CD4-positive, CD25-positive, alpha-beta regulatory T cell (primary cell): ENCODE measurements at places on chromosomes 16 and 17. TPM values are rescaled to one million over a fixed set of nuclear protein-coding genes. Genes with fewer than 3 reads are reported as not detected.

The HEATR9 gene
- not detected for total RNA-seq

The ADAM11 gene
- 0.35 TPM for total RNA-seq

The GPR142 gene
- total RNA-seq, result not detected

The EVI2B gene
- total RNA-seq, result 132 TPM

The RBL2 gene
- total RNA-seq, result 208 TPM

The ITGAX gene
- total RNA-seq, result 1.9 TPM

The FN3K gene
- 2.0 TPM for total RNA-seq

The CCDC200 gene
- total RNA-seq, result not detected

DNA sequence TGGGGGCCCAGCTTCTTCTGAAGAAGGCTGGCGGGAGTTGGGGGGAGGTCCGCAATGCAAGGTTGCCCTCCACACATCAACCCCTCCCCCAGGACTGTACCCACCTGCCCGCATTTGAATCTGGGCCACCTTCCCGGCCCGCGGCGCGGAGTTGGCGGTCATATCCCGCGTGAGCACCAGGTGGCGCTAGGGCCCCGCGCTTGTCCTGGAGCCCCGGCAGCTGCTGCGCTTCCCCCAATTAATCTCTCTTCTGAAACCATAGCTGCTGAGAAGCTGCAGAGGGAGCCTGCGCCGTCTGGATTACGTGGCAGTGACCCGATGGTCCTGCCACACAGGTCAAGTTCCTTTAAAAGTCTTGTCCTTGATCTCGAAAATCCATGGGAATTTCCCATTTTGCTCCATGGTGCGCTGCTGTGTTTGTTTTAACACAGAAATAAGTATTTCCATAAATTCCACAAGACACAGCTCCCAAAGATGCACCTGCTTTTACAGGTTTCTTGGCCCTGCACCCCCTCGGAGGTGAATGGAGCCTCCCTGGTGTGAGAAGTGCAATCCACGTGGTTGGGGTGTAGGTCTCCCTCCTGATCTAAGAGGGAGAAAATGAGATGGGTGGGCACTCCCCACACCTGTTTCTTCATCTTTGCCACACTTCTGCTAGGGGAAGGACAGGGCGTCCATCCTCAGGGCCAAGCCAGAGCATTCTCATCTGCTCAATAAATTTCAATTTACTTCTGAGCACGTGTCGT is 22.1 kb downstream of the COX4I1 start:
- H3K27me3 ChIP-seq, result no peaks in the 10 kb centered on the region
- no peaks in the 10 kb centered on the region for H3K4me1 ChIP-seq
- no peak overlapping the region for H3K4me3 ChIP-seq
- no peak overlapping the region for H3K27ac ChIP-seq
- H3K36me3 ChIP-seq, result no peaks in the 10 kb centered on the region

GRCh38 chr17:34578656-34579016 is 746 bp upstream of the TMEM132E start:
- no peak overlapping the region for H3K27ac ChIP-seq
- H3K4me1 ChIP-seq, result peaks cover 30% of the 10 kb centered on the region
- H3K4me3 ChIP-seq, result no peak overlapping the region
- H3K36me3 ChIP-seq, result no peaks in the 10 kb centered on the region

- DNase-seq, result no peak
- no peak overlapping the region for H3K27ac ChIP-seq
- no peak overlapping the region for H3K4me3 ChIP-seq
These were observed 8.0 kb downstream of the GRIN2C start for GRCh38 chr17:74851612-74852236.

- H3K36me3 ChIP-seq, result no peaks in the 10 kb centered on the region
- DNase-seq, result no peak
- H3K27me3 ChIP-seq, result no peaks in the 10 kb centered on the region
These were observed 345.8 kb upstream of the CDH5 start for GRCh38 chr16:66020642-66021041.

DNA sequence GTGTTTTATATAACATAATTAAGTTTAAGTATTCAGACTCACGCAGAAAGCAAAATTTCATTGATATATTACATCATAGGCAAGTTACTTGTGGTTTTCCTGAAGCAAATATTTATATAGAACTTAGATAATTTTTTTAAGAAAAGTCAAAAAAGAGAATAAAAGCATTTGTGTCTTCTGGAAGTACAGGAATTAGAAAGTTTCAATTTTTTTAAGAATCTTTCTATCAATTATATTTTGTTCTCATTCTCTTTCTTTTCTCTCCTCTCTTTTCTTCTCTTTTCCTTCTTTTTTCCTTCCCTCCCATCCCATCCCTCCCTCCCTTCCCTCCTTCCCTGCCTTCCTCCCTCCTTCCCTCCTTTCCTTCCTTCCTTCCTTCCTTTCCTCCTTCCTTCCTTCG is 120.7 kb upstream of the CDH8 start:
- H3K27ac ChIP-seq, result no peak overlapping the region
- no peaks in the 10 kb centered on the region for H3K4me1 ChIP-seq
- H3K4me3 ChIP-seq, result no peak overlapping the region

GRCh38 chr17:65783845-65784334 is 222.4 kb upstream of the AXIN2 start:
- H3K27me3 ChIP-seq, result no peaks in the 10 kb centered on the region
- no peaks in the 10 kb centered on the region for H3K4me1 ChIP-seq
- no peak for DNase-seq
- no peaks in the 10 kb centered on the region for H3K36me3 ChIP-seq
- no peak overlapping the region for H3K27ac ChIP-seq

GRCh38 chr17:76893623-76894334 is 25.6 kb downstream of the MGAT5B start:
- DNase-seq, result no peak
- no peak overlapping the region for H3K4me3 ChIP-seq
- no peaks in the 10 kb centered on the region for H3K4me1 ChIP-seq
- no peak overlapping the region for H3K27ac ChIP-seq
- H3K27me3 ChIP-seq, result no peaks in the 10 kb centered on the region
- H3K36me3 ChIP-seq, result no peaks in the 10 kb centered on the region

GRCh38 chr17:39598047-39598481 is 9.7 kb downstream of the NEUROD2 start:
- DNase-seq, result no peak
- H3K36me3 ChIP-seq, result no peaks in the 10 kb centered on the region
- peaks cover 30% of the 10 kb centered on the region for H3K27me3 ChIP-seq
- H3K4me1 ChIP-seq, result peaks cover 18% of the 10 kb centered on the region
- no peak overlapping the region for H3K27ac ChIP-seq

GRCh38 chr17:37518826-37519225 is 29.1 kb downstream of the DUSP14 start:
- DNase-seq, result no peak
- no peaks in the 10 kb centered on the region for H3K27me3 ChIP-seq
- H3K4me3 ChIP-seq, result no peak overlapping the region
- peaks cover 79% of the 10 kb centered on the region for H3K36me3 ChIP-seq

GRCh38 chr16:28912558-28912957 is 12.5 kb downstream of the RABEP2 start:
- no peak overlapping the region for H3K4me3 ChIP-seq
- H3K4me1 ChIP-seq, result no peaks in the 10 kb centered on the region
- H3K27ac ChIP-seq, result no peak overlapping the region
- no peak for DNase-seq

GRCh38 chr17:78605886-78606285 is 28.7 kb upstream of the DNAH17 start:
- H3K36me3 ChIP-seq, result no peaks in the 10 kb centered on the region
- no peaks in the 10 kb centered on the region for H3K4me1 ChIP-seq
- no peak for DNase-seq
- no peak overlapping the region for H3K27ac ChIP-seq
- peaks cover 3% of the 10 kb centered on the region for H3K27me3 ChIP-seq
